ENCODE measurements at places on chromosomes 12 and 14. TPM values are rescaled to one million over a fixed set of nuclear protein-coding genes. Genes with fewer than 3 reads are reported as not detected.

The SERPINA4 gene
- not detected for total RNA-seq

The POTEM gene
- not detected for total RNA-seq

The GOLT1B gene
- total RNA-seq = 57.5 TPM

The HOXC12 gene
- total RNA-seq = not detected

The CABP1 gene
- not detected for total RNA-seq

The GMPR2 gene
- 52.7 TPM for total RNA-seq

The C12orf42 gene
- total RNA-seq = not detected

The FIGNL2 gene
- 0.29 TPM for total RNA-seq

The APOLD1 gene
- total RNA-seq = 3.3 TPM

The IQSEC3 gene
- total RNA-seq = not detected

The MYF5 gene
- not detected for total RNA-seq

The GPR137C gene
- total RNA-seq = 0.76 TPM

- peak; percentile 92 for DNase-seq
Observed at GRCh38 chr12:115337693-115338543, 653.9 kb upstream of the TBX3 start.

- DNase-seq = peak; percentile 23
Observed at GRCh38 chr12:46303039-46303666, 34.3 kb upstream of the SLC38A1 start.

DNA sequence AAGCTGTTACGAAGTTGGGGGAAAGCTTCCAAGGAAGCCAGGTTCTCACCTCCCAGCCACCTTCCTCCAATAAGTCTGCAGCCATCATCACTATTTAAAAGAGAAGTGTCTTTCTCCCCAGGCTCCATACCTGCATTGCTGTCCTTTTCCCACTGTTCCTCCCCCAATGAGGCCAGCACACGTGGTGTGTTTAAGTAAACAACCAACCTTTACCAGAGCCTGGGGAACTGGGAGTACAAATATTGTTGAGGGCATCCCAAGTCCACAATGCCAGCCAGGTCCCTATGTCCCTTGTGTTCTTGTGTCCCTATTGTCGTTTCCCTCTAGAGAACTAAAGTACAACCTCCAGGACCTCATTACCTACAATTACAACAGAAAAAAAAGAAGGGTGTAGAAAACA, 49.2 kb upstream of the PNMA1 start:
- no peak for DNase-seq

- no peak for DNase-seq
Observed at GRCh38 chr14:66022526-66022925, 463.6 kb upstream of the CCDC196 start.

GRCh38 chr12:4137441-4137840, 136.1 kb upstream of the CCND2 start:
- no peak for DNase-seq

GRCh38 chr14:68563251-68564131, 229.4 kb downstream of the ZFP36L1 start:
- DNase-seq = no peak

GRCh38 chr14:75559451-75560222, 18.8 kb upstream of the FLVCR2 start:
- DNase-seq = peak; percentile 8

GRCh38 chr12:34124608-34125007, 102.3 kb downstream of the ALG10 start:
- no peak for DNase-seq

DNA sequence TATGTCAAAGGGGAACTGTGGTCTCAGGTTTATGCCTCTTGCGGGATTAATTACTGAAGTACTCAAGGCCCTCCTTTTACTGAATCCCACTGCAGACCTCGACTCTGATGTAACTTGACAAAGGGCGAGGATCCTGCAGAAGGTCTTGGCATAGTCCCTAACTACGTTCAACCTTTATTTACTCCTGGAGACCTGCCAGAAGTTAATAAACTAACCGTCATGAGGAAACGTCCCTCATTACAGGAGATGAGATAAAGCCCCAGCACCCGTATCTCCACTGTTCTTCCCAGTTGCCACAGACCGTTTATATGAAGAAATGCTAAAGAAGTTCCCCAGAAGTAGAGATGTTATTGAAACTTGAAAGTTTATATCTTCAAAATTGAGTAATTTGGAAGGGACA, 190.9 kb downstream of the ETV6 start:
- no peak for DNase-seq

DNA sequence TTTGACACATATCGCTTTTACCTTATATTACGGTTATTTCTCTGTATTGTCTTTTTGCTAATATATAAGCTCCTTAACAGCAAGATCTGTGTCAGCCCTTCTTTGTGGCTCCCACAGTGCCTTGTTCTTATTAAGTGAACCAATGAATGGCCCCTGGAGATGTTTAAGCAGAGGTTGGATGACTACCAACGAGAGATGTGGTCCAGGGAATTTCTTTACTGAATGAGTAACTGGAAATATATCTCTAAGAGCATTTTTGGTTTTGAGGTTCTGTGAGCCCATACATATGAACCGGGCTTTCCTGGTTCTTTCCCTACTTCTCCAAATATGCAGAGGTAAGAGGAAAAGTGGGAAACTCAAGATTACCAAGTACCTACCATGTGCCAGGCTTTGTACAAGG, 23.5 kb downstream of the CALCOCO1 start:
- peak; percentile 15 for DNase-seq

DNA sequence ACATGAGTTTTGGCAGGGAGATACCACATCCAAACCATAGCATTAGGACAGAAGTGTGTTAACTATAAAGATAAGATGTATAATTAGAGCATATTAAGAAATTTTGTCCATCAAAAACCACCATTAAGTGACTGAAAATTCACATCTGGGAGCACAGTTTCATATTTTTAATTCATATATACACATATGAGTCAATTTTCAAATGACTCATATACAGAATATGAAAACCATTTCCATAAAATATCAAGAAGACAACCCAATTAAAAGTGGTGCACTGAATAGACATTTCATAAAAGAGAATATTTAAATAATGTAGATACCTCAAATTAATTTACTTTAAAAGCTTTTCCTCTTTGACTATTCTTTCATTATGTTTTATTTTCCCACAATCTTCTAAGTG, 25.3 kb downstream of the MUCL1 start:
- DNase-seq = no peak

GRCh38 chr14:90581745-90582144, 184.9 kb downstream of the CALM1 start:
- no peak for DNase-seq

DNA sequence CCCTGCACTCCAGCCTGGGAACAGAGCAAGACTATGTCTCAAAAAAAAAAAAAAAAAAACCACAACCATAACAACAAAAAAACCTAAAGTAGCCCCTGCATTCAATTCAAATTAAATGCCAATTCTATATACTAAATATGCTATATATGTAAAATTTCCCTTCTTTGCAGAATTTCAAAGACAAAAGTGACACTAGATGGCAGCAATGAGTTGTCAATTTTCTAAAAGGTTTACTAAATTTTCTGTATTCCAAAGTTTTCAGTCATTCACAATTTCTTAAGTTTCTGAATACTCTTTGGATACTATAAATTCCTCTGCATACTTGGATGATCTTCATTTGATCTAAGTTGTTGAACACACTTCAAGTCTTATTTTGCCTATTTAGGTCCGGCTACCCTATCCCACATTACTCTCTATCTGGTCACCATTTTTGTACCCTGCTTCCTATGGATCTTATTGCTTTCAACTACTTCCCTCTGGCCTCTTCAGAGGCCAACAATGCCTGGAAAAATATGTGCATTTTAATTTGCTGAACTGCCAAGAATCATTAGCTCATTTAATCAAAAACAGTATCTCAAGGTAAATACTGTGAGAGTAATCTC, 27.9 kb downstream of the HNRNPC start:
- no peak for DNase-seq

DNA sequence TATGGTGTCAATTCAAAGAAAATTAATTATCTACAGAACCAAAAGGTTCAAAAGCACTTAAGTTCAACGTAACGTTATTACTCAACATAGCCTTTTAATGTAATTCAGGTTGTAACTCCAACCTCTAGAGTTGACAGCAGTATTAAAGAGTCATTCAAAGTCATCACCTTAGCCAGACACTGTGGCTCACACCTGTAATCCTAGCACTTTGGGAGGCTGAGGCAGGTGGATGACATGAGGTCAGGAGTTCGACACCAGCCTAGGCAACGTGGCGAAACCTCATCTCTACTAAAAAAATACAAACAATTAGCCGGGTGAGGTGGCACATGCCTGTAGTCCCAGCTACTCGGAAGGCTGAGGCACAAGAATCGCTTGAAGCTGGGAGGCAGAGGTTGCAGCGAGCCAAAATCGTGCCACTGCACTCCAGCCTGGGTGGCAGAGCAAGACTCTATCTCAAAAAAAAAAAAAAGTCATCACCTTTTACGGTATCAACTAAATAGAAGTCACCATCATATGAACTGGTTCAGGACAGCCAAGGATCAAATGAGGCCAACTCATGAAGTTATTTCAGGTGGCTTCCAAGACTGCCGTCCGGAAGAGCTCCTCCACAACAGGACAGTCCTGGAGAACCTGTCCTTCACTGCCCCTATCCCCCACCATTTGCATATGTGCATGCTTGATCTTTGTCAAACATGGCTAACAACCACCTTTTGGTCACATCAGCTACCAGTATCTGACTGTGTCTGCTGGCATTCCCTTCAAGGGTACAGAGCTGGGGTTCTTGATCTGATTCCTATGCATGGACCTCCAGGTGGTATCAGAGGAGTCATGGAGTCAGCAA, 4.2 kb downstream of the PPTC7 start:
- no peak for DNase-seq

- no peak for DNase-seq
Observed at GRCh38 chr12:42178101-42178500, 33.4 kb upstream of the GXYLT1 start.
